ENCODE measurements at places on chromosomes 7 and 10. TPM values are rescaled to one million over a fixed set of nuclear protein-coding genes. Genes with fewer than 3 reads are reported as not detected.

- peak overlapping the region; percentile 100 for H3K27ac ChIP-seq
- peaks cover 6% of the 10 kb centered on the region for H3K4me1 ChIP-seq
- no peaks in the 10 kb centered on the region for H3K36me3 ChIP-seq
- no peak for DNase-seq
- H3K4me3 ChIP-seq: peak overlapping the region; percentile 85
- H3K27me3 ChIP-seq: no peaks in the 10 kb centered on the region
These were observed 404 bp upstream of the FMC1 start for GRCh38 chr7:139340808-139341057.

DNA sequence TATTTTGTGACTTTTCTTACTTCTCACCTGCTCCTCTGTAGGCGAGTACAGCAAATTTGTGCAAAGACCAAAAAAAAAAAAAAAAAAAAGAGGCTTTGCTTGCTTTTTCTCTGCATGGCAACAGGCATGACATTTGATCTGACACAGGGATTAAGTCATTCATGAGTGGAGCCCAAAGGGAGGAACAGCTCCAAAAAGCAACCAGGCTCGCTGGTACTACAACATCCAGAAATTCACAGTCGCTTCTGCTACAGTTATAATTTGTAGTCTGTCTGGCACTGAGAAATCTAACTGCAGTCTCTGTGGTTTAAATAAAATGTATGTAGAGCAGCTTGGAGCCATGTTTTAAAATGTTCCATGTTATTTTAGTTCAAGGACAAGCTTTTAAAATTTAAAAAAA lies 31.7 kb downstream of the MKX start:
- no peak for DNase-seq
- H3K4me1 ChIP-seq: peaks cover 3% of the 10 kb centered on the region
- no peak overlapping the region for H3K4me3 ChIP-seq

GRCh38 chr10:43902842-43903241 lies 254.2 kb upstream of the ZNF32 start:
- H3K4me3 ChIP-seq: no peak overlapping the region
- DNase-seq: no peak
- H3K4me1 ChIP-seq: peaks cover 5% of the 10 kb centered on the region
- H3K36me3 ChIP-seq: no peaks in the 10 kb centered on the region

GRCh38 chr7:150587551-150587950 lies 20.4 kb downstream of the GIMAP4 start:
- no peak overlapping the region for H3K4me3 ChIP-seq
- no peaks in the 10 kb centered on the region for H3K27me3 ChIP-seq
- H3K27ac ChIP-seq: peak overlapping the region; percentile 72
- H3K4me1 ChIP-seq: peaks cover 2% of the 10 kb centered on the region
- H3K36me3 ChIP-seq: no peaks in the 10 kb centered on the region

DNA sequence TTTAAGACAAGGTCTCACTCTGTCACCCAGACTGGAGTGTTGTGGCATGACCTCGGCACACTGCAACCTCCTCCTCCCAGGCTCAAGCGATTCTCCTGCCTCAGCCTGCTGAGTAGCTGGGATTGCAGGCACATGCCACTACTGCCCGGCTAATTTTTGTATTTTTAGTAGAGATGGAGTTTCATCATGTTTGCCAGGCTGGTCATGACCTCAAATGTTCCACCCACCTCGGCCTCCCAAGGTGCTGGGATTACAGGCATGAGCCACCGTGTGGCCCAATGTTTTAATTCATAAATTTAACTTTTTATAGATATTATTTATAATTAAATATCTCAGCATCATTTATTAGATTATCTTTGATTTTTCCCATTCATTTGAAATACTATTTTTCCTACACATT lies 658.0 kb upstream of the NRG3 start:
- no peaks in the 10 kb centered on the region for H3K27me3 ChIP-seq
- no peak overlapping the region for H3K27ac ChIP-seq
- H3K36me3 ChIP-seq: no peaks in the 10 kb centered on the region
- H3K4me1 ChIP-seq: no peaks in the 10 kb centered on the region
- no peak overlapping the region for H3K4me3 ChIP-seq

GRCh38 chr7:129166745-129167144 lies 21.7 kb upstream of the SMO start:
- H3K27ac ChIP-seq: no peak overlapping the region
- H3K27me3 ChIP-seq: no peaks in the 10 kb centered on the region
- H3K36me3 ChIP-seq: no peaks in the 10 kb centered on the region
- no peak overlapping the region for H3K4me3 ChIP-seq
- no peak for DNase-seq
- H3K4me1 ChIP-seq: peaks cover 3% of the 10 kb centered on the region

GRCh38 chr7:143979998-143980397 lies 20.1 kb upstream of the OR6B1 start:
- H3K27me3 ChIP-seq: no peaks in the 10 kb centered on the region
- H3K4me1 ChIP-seq: no peaks in the 10 kb centered on the region
- H3K27ac ChIP-seq: no peak overlapping the region
- no peak for DNase-seq
- no peak overlapping the region for H3K4me3 ChIP-seq

DNA sequence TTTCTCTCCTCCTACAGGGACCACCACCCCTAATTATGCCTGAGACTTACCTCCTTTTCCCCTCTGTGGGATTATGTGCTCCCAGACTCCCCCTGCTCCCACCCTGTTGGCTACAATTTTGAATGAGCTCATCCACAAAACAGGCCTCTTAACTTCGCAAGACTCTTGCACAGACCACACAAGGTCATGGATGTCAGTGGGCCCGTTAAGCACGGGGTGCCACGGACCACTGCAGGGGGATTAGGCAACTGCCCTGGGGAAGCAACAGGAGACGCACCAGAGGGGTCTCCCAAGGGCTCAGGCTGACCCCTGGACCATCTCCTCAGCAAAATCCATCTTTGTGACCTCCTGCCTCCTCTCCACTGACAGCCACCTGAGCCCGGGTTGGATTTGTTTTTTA lies 42.1 kb upstream of the COL13A1 start:
- no peak overlapping the region for H3K4me3 ChIP-seq
- DNase-seq: no peak
- no peaks in the 10 kb centered on the region for H3K27me3 ChIP-seq
- H3K36me3 ChIP-seq: no peaks in the 10 kb centered on the region
- no peak overlapping the region for H3K27ac ChIP-seq

- H3K4me3 ChIP-seq: no peak within 1 kb of the TSS
- no peaks in the 10 kb centered on the region for H3K27me3 ChIP-seq
- no peak within 1 kb of the TSS for H3K27ac ChIP-seq
- peak; percentile 45 for DNase-seq
- H3K4me1 ChIP-seq: peaks cover 17% of the 10 kb centered on the region
These were observed at the start of gene DDC for GRCh38 chr7:50564640-50565558. DDC (minus strand) TSS chr7:50565405; CDS start chr7:50544085, 21,320 bp downstream.

GRCh38 chr7:156090988-156091387 lies 278.7 kb upstream of the SHH start:
- no peak overlapping the region for H3K4me3 ChIP-seq
- no peaks in the 10 kb centered on the region for H3K27me3 ChIP-seq

- H3K27ac ChIP-seq: no peak overlapping the region
- peak; percentile 35 for DNase-seq
- no peaks in the 10 kb centered on the region for H3K27me3 ChIP-seq
- H3K4me1 ChIP-seq: no peaks in the 10 kb centered on the region
- no peaks in the 10 kb centered on the region for H3K36me3 ChIP-seq
These were observed 144.7 kb downstream of the MDFIC start for GRCh38 chr7:115066634-115067033.

DNA sequence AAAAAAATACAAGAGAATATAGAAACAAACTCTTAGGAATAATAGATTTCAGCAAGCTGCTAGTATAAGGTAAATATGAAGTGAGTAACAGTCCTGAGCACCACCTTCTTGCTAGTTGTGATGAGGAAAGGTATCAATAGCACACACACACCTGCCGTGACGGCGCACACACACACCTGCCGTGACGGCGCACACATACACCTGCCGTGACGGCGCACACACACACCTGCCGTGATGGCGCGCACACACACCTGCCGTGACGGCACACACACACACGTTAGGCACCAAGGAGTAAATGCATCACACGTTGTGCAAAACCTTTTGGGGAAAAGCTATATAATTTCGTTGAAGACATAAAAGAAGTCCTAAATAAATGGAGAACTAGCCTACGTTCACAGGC lies 4.7 kb upstream of the JAKMIP3 start:
- peaks cover 1% of the 10 kb centered on the region for H3K4me1 ChIP-seq
- H3K36me3 ChIP-seq: no peaks in the 10 kb centered on the region
- no peak for DNase-seq
- H3K27me3 ChIP-seq: peaks cover 40% of the 10 kb centered on the region
- no peak overlapping the region for H3K27ac ChIP-seq
- no peak overlapping the region for H3K4me3 ChIP-seq

GRCh38 chr10:87054373-87055295 lies 34.5 kb downstream of the FAM25A start:
- H3K36me3 ChIP-seq: peaks cover 30% of the 10 kb centered on the region
- peaks cover 3% of the 10 kb centered on the region for H3K4me1 ChIP-seq
- no peak overlapping the region for H3K4me3 ChIP-seq
- H3K27me3 ChIP-seq: no peaks in the 10 kb centered on the region
- H3K27ac ChIP-seq: no peak overlapping the region

- H3K4me1 ChIP-seq: no peaks in the 10 kb centered on the region
- H3K4me3 ChIP-seq: no peak overlapping the region
- no peaks in the 10 kb centered on the region for H3K36me3 ChIP-seq
- no peaks in the 10 kb centered on the region for H3K27me3 ChIP-seq
- H3K27ac ChIP-seq: no peak overlapping the region
These were observed 71.7 kb downstream of the TEX36 start for GRCh38 chr10:125611216-125611615.

DNA sequence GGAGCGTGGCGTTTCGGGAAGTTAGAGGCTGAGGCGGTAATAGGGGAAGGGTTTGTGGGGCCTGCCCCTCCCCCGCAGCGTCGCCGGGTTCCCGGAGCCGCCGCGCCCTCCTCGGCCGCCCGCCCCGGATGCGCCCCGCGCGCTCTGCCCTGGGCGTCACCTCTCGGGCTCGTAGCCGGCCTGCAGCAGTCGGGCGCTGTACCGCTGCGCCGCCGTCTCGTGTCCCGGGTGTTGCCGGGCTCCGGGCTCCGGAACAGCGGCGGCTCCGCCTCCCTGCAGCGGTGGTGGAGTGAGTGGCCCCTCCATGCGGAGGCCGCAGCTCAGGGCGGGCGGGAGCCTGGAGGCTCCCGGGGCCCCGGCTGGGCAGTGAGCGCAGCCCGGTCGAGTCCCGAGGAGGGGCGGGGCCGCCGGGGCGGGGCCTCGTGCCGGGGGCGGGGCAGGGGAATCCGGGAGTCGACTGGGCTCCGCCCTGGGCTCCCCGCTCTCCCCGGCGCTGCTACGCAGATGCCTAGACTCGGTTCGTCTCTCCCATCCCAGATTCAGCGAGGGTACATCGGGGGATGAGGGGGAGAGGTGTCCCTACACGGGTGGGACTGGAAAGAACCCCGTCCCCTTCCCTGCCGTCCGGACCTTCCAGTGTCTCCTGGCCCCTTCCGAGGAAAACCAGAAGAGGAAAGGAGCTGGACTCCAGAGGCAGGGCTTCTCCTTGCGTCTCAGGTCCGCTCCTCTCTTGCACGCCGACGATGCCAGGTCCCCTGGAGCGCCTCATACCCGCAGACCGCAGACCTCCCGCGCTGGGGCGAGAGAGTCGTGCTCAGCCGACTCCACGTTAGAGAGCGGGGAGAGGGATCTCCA lies at the start of gene IMPDH1:
Gene IMPDH1, minus strand, starts transcription at position 387 of the 855 bp plus-strand sequence. Its CDS starts 81 bp downstream, at position 306.
- no peaks in the 10 kb centered on the region for H3K27me3 ChIP-seq
- H3K36me3 ChIP-seq: no peaks in the 10 kb centered on the region
- peak; percentile 88 for DNase-seq
- H3K27ac ChIP-seq: peak within 1 kb of the TSS; percentile 97

- H3K27ac ChIP-seq: no peak overlapping the region
- DNase-seq: peak; percentile 91
- H3K27me3 ChIP-seq: no peaks in the 10 kb centered on the region
These were observed 37.7 kb downstream of the LRMDA start for GRCh38 chr10:75469006-75469616.

Gene GRM8
- not detected for total RNA-seq

Gene LGI1
- total RNA-seq: not detected

Gene FASTK
- total RNA-seq: 99.8 TPM

Gene PDE1C
- total RNA-seq: 14.3 TPM

Gene MOGAT3
- not detected for total RNA-seq

Gene MTERF1
- 11.5 TPM for total RNA-seq

Gene GNAI1
- total RNA-seq: 155 TPM
